ENCODE measurements at places on chromosomes 16 and 17.
A peak's percentile ranks its signal among the peaks of the same experiment; 100 is the strongest.

DNA sequence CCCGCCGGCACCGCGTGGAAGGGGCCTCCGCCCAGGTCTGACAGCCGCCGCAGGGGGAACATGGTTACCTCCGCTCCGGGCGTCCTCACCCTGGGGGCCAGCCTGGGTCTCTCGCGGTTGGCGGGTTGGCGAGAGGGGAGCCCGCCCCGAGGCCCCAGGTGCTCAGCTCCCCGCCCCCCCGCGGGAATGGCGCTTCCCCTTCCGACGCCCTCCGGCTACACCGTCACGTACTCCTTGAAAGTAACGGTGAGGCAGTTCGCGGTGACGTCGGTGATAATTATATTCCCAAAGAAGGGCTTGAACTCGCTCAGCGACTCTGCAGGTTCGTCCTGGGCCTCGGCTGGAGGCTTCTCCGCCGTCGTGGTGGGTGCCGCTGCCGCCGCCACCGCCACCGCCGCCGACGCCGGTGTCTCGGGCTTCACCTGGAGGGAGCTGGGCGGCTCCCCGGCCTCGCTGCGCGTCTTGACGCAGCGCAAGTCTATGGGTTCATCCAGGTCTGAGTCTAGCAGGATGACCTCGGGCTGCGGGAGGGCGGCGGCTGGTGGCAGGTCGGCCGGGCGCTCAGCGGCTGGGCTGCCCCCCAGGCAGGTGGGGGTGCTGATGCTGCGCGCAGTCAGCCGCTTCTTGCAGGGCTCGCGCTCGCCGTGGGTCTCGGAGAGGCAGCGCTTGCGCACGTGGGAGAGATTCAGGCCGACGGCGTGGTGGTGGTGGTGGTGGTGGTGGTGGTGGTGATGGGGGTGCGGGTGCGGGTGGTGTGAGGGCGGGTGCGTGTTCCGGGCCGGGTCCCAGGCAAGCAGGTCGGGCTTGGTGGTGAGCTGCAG is 5.3 kb downstream of the CBX4 start:
- no peak for DNase-seq

DNA sequence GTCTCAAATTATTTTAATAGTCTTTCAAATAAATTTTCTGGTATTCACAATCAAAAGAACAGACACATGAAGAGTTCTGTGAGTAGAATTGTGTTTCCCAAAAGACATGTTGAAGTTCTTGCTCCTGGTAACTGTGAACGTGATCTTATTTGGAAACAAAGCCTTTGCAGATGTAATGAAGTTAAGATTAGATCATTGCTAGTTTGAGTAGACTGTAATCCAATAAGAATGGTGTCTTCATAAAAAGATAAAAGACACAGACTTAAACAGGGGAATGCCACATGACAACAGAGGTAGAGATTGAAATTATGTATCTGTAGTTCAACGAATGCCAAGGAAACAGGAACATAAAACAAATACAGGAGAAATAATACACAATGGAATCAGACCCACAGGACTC is 357.4 kb upstream of the CA10 start:
- no peak for DNase-seq

DNA sequence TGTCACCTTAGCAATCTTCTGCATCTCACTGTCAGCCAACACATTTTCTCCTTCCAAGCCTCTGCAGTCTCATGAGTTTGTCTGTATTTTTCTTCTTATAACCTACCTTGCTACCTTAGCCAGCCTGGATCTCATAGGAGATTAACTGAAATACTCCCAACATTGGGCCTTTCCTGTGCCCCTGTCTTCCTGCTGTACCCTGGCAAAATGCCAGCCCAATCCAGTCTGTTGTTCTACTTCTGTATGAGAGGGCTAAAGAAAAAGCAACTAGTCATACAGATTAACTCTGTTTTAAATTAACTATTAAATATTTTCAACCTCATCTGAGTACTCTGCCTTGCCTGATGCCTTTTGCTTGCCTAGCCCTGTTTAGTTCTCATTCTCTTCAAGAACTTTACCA is 18.4 kb downstream of the GOSR1 start:
- DNase-seq: no peak

DNA sequence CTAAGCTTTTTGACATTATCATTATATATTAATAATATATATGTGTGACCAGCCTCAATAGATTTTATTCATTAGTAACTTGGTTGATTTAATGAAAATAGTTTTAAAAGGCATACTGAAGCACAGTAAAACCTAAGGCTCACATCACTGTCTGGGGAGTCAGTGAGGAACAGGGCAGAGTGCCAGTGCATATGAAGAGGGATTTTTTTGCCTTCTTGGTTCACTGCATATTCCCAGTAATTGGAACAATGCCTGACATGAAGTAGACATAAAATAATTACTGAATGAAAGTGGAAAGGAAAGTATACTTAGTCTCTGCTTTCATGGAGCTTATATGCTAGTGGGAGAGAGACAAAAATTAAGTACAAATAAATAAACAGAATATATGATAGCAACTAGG is 81.1 kb downstream of the FTO start:
- DNase-seq: peak; percentile 49

GRCh38 chr16:57406881-57407280 is 2.3 kb downstream of the CCL17 start:
- DNase-seq: no peak

DNA sequence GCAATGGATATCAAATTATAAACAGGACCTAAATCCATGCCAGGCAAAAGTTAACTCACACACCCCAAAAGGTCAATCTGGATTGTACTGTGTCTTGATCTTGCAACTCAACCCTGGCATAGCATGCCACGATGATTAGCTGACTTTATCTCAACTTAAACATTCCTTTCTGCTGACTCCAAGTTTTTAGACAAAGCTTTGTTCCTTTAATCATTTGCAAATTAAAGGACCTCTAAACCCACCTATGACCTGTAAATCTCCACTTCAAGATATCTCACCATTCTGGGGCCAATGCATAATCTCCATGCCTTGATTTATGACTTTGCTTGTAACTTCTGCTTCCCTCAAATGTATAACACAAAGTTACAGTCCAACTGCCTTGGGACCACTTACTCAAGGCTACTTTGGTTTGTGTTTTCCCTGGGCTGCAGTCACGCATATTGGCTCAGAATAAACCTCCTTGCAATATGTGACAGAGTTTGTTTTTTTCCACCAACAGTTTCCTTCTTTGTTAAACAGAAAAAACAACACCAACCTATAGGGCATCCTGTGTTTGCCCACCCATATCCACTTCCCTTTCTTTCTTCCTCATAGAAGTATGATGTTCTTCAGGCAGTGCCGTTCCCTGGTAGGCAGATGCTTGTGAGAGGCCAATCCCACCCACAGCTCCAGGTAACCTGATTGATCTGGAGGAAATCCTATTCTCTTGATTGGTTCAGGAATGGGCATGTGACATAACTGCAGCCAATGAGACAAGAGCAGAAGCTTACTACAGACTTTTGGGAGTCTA is 390.6 kb upstream of the ERCC4 start:
- no peak for DNase-seq

- no peak for DNase-seq
Observed at GRCh38 chr17:40443988-40444899, 994 bp downstream of the IGFBP4 start.

GRCh38 chr17:82424001-82424862 is 5.8 kb upstream of the OGFOD3 start:
- DNase-seq: no peak

DNA sequence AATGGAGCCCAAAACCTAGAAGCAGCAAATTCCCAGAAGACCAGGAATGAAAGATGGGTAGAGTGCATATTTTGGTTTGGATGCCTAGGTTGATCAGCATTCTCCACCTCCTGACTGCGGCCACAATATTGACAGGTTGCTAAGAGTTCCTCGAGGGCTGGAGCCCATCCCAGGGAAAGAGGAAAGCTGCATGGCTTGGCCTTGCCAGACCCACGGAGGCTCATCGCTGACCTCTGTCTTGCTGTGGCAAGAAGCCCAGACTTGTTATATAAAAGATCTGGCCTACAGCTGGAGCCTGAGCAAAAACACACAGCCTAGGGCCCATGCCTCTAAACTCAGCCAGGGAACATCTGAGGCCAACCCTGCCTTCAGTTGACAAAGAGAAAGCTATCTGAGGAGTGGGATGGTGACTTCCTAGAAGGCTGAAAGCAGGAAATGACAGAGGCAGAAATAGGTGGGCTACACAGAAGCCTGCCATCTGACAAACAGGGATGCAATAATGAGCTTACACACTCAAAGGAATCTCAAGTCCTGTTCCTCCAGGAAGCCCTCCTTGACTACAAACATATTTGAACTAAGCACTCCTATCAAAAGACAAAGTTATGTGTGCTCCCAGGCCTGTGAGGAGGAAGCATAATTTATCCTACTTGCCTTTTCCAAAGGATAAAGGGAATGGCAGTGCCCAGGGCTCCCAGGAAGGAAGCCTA is 22.5 kb upstream of the SLC35B1 start:
- peak; percentile 97 for DNase-seq

All from astrocyte of the cerebellum (primary cell).